Mammary epithelial cell (primary cell): ENCODE measurements at places on chromosomes 16 and 17. TPM values are rescaled to one million over a fixed set of nuclear protein-coding genes. Genes with fewer than 3 reads are reported as not detected.

SLC25A10 gene
- polyA plus RNA-seq = 32.2 TPM

KDM6B gene
- 0.68 TPM for polyA plus RNA-seq

FBXO47 gene
- not detected for polyA plus RNA-seq

- peak; percentile 83 for DNase-seq
Observed at GRCh38 chr16:52812678-52813556, 239.8 kb downstream of the CHD9NB start.

GRCh38 chr16:86554599-86554916 lies 477 bp downstream of the MTHFSD start:
- no peak for DNase-seq

- DNase-seq = peak; percentile 98
Observed at GRCh38 chr17:77476931-77477805, 336.4 kb downstream of the SEC14L1 start.

GRCh38 chr16:53370827-53371226 lies 63.4 kb upstream of the RBL2 start:
- DNase-seq = no peak
